RKO (cell line): ENCODE measurements at places on chromosomes 1 and 21.
A peak's percentile ranks its signal among the peaks of the same experiment; 100 is the strongest.

GRCh38 chr1:216457356-216457755 is 34.1 kb upstream of the USH2A start:
- no peak for DNase-seq

DNA sequence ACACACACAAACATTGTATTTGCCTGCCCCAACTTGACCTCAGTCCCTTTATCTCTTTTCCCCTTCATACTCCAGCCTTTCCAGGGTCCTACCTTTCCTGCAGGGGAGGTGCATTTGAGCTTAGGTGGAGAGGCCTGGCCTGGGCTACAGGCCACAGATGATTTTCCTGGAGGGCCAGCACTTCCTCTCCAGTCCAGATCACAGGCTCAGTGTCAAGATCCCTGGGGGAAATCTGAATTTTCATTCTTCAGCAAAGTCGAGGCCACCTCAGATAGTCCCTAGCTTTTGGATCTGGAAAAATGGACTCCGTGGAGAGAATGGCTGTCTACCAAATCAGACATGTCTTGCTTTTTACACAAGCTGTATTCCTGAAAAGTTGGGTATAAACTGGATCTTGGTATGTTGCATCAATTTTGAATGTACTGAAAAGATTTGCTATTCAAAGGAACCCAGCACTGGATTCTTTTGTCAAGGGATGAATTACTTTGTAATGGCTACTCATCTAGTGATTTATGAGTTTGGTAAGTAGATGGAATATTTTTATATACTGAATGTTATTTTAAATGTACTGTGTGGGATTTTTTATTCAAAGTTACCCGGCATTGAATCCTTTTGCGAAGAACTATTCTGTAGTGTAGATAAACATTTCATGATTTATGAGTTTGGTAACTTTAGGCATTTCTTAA is 78.7 kb downstream of the DDR2 start:
- no peak for DNase-seq

- DNase-seq: no peak
These were observed 26.5 kb downstream of the CD53 start for GRCh38 chr1:110899458-110899843.

DNA sequence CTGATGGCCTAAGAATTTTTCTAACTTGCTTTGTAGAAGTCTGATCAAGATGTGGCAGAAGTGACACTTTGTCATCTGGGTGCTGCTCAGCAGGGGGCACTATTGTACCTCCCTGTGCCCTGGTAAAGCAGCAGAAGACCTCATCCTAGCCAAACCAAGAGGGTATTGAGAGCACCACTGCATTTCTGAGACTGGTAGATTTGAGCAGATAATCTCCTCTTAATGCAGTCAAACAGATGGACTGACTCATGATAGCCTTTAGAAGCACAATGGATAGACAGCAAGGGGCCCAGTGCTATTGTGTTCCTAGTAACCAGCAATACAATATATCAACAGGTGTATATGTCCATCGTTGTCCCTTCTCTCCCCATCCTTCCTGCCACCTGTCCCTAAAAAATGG is 5.7 kb downstream of the TPM3 start:
- peak; percentile 50 for DNase-seq

DNA sequence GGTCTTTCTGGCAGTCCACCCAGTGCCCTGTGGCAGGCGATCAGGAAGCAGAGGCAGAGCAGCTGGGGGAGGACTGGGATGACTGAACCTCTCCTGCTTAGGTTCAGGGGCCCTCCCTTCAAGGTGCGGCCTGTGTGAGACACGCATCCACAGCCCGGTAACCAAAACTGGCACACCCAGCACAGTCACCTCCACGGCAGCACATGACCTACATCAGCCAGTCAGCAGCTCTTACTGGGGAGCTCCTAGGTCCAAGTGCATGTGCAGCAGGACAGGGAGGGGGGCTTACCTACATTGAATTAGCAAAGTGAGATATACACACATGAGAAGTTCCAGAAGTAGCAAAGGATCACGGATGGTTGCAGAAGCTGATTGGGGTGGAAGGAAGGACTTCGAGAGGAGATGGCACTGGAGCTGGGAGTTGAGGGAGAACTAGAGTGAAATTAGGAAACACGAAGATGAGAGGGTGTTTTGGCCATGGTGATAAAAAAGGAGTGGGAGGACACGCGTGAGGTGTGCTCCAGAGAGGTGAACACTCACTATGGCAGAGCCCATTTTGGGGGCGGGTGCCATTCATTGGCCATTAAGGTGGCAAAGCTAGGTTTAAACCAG is 51.4 kb upstream of the IRF2BP2 start:
- no peak for DNase-seq

DNA sequence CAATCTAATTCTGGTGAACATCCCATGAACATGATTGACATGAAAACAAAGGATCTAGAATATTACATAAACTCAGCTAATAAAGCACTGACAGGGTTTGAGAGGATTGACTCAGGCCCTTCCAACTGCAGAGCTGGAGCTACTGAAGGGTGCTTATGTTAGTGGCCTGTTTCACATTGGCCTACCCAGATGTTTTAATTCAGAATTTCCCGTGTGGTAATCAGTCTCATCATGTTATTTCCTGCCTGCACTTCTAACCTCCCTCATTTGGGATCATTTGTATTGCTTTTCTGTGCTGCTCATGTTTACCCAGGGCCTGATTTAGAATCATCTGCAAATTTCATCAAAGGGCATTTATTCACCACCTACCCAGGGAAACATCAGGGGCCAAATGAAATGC is 270.3 kb downstream of the PLPP3 start:
- DNase-seq: no peak

DNA sequence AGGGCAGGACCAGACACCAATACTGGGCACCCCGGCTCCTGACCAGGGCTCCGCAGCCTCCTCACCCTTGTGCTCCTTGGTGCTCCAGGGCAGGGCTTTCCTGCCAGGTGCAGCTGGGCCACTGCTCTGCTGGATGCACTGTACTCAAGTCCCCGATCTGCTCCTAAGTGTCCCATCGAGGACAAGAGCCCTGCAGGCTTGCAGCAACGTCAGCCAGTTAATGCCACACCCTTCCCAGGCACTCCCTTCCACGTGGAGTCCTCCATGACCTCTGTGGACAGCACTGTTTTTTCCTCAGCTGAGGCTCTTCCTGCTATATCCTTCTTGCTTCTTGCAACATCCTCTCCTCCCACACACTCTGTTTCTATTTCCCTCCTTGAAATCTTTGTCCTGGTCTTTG is 94.0 kb upstream of the NGF start:
- no peak for DNase-seq

DNA sequence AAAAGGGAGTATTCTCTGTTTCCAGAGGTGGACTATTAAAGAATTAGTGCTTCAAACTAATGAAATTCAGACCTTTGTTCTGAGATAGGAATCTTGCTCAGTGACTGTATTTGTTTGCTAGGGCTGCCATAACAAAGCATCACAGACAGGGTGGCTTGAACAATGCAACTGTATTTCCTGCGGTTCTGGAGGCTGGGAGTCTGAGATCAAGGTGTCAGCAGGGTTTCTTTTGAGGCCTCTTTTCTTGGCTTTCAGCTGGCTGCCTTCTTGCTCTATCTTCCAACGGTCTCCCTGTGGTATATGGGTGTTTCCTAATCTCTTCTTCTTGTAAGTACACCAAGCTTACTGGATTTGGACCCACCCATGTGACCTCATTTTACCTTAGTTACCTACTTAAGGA is 264.6 kb upstream of the PROX1 start:
- DNase-seq: no peak

GRCh38 chr21:45432575-45433255 is 27.8 kb downstream of the COL18A1 start:
- no peak for DNase-seq

DNA sequence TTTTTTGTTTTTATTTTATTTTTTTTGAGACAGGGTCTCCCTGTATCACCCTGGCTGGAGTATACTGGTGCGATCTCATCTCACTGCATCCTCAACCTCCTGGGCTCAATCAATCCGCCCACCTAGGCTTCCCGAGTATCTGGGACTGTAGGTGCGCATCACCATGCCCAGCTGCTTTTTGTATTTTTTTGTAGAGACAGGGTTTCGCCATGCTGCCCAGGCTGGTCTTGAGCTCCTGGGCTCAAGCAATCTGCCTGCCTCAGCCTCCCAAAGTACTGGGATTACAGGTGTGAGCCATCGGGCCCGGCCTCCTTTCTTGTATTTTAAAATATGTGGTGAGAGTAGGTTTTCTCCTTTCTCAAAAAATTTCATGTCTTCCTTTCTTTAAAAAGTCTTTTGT is 122.6 kb downstream of the XPR1 start:
- DNase-seq: no peak

- DNase-seq: no peak
These were observed 44.1 kb downstream of the TRPM2 start for GRCh38 chr21:44397431-44398031.

GRCh38 chr1:15531682-15532081 is 5.0 kb downstream of the DNAJC16 start:
- DNase-seq: no peak

DNA sequence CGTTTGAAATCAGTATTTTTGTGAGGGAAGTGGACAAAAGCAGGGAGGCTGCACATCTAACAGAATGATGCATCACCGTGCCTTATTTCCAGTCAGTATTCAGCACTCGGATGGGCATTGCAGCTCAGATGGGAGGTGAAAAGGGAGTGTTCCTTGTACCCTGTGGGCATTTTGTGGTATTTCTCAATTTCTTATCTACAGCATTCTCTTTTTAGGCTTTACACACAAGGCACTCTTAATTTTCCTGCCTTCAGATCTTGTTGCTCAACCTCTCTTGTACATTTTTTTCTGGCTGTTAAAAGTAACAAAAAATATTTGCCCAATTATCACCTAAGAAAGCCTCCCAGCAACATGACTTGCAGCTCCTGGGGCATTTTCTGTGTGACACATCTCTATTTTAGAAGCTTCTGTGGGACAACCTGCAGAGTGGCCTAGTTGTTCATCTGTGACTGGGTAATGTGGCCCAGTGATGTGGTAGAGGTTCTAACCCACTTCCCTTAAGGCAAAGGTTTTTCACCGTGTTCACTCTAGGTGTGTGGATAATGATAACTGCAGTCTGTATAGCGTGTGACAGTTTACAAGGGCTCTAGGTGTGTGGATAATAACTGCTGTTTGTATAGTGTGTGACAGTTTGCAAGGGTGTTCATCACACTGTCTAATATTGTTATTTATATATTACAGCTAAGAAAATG is 257.2 kb downstream of the PTGER3 start:
- DNase-seq: no peak

DNA sequence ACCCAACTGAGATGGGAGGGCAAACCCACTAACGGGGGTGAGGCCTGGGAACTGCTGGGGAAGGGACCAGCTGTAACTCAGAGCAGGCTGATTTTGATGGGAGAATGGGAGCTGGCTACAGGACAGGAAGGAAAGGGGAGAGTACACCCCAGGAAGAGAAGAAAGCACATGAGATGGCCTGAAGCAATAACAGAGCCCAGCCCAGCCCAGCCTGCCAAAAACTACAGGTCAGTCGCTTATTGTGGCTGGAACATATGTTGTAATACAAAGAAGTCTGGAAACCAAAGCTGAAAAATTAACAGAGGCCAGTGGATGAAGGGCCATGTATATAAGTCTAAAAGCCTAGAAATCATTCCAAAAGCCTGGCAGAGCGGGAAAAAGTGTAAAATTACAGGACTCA is 1.6 kb downstream of the ITLN2 start:
- DNase-seq: no peak

- DNase-seq: no peak
These were observed 6.2 kb upstream of the TEX50 start for GRCh38 chr1:173628888-173629287.

DNA sequence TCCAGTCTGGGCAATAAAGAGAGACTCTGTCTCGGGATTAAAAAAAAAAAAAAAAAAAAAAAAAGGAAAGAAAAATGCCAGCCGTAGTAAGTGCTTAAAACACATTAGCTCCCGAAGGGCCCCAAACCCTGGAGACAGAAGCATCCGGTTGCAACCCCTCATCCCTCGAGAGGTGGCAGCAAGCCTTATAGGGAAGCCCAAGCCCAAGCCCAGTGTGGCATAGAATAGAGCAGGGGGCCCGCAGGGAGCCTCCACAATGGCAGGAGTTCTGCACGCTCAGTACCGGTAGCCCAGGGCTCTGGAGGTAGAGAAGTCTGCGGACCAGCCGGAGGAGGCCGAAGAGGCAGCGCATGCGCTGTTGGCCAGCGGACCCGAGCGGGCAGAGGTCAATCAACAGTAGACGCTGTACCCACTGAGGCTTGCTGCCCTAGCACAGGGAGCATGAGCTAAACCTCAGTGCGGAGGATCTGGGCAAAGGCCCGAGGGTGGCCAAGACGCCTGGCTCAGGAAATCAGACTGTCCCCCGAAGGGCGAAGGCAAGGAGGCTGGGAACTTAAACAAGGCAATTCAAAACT is 34.1 kb upstream of the C1orf198 start:
- no peak for DNase-seq

DNA sequence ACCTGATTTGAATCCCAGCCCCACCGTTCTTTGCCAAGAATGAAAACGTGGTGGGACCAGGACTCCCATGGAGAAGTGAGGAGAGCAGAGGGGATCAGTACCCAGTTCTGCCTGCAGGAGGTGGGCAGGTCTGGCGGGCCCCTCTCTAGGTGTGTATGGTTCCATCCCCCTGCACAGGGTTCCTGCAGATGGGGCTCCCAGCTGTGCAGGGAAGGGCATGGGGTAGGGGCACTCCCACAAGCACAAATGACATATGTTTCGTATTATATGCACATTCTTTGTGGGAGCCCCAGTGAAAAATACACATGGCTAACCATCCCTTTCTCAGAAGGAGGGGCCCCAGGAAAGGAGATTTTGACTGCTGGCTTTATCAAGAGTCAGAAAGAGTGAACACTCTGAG is 144.6 kb downstream of the PLPP3 start:
- no peak for DNase-seq

DNA sequence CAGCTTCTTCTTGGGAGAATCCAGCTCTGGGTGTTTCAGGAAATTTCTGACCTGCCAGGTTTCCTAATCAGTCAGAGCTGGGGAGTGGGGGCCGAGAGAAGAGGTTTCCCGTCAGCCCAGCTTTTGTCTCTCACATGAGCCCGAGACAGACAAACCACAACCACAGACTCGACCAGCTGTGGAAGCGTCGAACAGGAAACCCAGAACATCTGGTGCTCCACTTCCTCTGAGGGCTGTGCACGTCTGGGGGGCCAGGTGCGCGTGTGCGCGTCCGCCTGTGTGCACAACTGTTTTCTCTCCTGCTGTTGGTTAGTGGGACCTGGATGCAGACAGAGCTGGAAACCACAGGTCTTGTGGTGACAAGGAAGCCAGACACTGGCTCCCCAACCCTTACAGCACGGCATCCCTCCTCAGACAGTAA is 113.0 kb upstream of the SLC25A33 start:
- DNase-seq: no peak

DNA sequence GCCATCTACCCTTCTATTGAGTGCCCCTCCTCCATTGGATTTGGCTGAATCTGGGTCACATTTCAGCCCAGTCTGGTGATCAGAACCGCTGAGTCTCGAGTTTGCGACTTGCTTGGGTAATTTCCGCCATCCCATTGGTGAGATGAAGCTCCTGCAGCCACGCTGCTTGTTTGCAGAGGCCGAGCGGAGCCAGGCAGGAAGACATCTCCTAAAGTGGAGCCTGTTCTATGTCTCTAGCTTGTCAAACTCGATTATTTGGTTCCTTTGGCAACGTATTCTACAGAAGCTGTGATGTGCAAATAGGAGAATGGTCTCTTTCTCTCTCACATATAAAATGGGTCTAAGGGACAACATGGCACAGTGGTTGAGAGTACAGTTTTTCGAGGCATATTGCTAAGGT is 206.8 kb upstream of the PLXNA2 start:
- no peak for DNase-seq

GRCh38 chr21:43916691-43917514 is 51.9 kb downstream of the AGPAT3 start:
- DNase-seq: no peak
